Left renal cortex interstitium (tissue), 4 donors: ENCODE measurements at places on chromosomes 7 and 10.

GRCh38 chr10:133442191-133442966, 11.4 kb upstream of the SCART1 start:
- no peak for DNase-seq

DNA sequence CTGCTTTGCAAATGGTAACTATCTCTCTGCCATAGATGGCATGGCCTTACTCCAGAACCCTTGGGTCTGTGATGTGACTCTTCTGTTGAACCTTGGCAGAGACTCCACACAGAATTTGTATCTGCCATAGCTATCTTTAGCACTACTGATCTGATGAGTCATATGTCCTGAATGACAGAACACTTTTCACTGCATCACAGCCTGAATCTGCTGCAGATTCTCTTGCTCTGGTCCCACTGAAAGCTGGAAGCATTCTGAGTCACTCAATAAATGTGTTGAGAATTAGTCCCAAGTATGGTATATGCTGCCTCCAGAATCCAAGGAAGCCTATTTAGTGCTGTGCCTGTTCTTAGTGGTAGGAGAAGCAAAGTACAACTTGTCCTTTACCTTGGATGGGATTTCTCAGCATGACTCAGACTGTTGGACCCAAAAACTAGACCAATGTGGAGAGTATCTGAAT, 39.5 kb upstream of the ANKRD1 start:
- no peak for DNase-seq

GRCh38 chr7:51789489-51789888, 472.9 kb upstream of the COBL start:
- DNase-seq, result no peak

GRCh38 chr10:131846240-131847101, 54.3 kb upstream of the PPP2R2D start:
- DNase-seq, result no peak

DNA sequence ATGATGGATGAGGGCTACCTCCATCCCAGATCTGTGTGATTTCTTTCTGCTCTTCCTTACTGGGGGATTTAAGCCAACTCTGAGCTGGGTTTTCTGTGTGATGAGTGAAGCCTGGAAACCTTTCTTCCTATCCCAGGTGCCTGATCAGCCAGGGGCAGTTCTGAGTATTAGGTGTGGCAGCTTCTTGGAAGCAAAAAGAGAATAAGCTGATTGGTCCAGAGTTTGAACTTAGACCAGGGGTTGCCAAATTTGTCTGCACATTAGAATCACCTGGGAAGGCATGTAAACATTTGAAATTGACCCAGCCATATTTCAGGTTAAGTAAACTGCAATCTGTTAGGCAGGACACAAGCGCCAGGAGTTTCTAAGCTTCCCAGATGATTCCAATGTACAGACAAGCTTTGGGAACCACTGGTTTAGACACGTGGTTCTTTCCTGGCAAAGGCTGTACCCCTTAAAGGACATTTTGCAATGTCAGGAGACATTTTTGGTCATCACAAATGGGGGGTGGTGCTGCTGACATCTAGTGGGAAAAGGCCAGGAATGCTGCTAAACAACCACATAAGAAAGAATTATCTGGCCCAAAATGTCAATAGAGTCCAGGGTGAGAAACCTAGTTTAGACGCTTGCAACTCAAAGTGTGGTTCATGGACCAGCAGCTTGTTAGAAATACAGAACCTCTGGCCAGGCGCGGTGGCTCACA, 160.5 kb upstream of the GHITM start:
- no peak for DNase-seq

- DNase-seq, result no peak
Observed at GRCh38 chr10:75165684-75166622, 44.6 kb upstream of the VDAC2 start.

GRCh38 chr10:119550827-119551226, 8.3 kb upstream of the RGS10 start:
- no peak for DNase-seq

DNA sequence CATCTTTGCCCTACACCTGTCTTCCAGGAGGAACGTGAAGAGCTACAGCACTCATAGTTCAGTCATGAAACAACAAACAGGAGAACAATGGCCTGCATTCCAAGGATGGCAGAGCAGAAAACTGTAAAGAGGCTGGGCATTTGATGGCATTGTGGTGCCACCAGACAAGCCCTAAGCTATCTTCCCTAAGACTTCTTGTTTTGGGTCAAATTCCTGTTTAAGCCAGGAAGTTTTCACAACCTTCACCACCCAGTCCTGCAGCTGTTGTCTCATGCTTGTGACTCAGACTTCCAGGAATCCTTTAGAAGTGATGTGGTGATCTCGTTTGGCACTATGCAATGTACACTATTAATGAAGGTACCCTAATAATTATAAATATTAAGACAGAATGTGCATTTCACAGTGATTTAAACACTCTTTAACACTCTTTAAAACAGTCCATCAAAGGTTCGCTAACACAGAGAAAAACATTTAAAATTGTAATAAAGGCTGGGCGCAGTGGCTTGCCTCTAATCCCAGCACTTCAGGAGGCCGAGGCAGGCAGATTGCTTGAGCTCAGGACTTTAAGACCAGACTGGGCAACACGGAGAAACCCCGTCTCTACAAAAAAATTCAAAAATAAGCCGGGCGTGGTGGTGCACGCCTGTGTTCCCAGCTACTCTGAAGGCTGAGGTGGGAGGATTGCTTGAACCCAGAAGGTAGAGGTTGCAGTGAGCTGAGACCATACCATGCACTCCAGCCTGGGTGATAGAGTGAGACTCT, 2.7 kb upstream of the HERPUD2 start:
- no peak for DNase-seq

- DNase-seq, result no peak
Observed at GRCh38 chr10:1280466-1281404, 224.6 kb downstream of the WDR37 start.

DNA sequence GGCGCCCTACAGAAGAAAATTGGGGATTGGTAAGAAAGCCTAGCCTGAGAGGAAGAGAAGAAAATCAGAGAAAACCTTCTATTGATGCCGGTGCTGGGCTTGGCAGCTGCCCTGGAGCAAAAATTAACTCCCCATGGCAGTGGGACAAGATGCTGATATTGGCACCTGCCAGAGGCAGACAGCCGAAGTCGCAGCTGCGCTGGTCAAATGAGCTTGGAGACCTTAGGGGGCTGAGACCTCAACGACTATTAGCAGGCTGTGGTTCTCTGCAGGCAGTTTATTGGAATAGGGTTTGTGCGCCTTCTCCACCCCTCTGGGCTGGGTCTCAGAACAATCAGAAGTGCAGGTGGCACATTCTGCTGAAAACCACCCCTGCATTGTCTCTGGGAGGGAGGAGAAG, 213.7 kb downstream of the GFRA1 start:
- DNase-seq, result no peak

DNA sequence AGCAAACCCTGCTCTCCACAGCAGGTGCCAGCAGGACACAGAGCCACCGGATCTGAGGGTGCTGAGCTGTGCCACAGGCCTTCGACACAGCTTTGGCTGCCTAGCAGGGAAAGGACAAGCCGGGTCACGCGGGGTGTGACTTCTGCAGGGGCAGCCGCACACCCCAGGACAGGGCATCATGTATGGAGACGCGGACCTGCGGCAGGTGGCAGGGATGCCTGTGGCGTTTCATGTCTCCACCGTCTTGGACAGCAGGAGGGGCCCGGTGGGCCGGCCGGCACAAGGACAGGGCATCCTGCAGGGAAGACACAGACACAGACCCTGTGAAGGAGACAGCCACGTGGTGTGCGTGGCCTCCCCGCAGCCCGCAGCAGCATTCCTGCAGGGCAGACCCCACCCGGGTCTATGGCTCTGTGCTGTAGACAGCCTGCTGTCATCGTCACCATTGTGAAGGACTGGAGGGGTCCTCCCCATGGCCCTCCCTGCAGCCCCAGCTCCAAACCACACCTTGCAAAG, 109.2 kb downstream of the PDGFA start:
- DNase-seq, result no peak

- DNase-seq, result no peak
Observed at GRCh38 chr10:72425133-72425532, 70.4 kb upstream of the DNAJB12 start.

DNA sequence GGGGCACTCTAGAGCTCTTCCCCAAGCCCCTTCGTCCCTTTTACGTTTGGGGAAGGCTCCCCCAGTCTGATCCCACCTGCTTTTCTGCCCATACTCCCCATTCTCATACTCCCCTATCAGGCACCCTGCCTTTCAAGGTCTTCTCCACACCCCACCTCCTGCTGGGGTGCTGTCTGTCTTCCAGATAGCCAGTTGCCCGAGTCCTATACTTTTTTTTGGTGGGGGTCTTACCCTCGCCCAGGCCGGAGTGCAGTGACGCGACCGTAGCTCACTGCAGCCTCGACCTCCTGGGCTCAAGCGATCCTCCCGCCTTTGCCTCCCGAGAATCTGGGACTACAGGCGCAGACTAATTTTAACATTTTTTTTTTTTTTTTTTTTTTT, 775 bp upstream of the ABHD11 start:
- DNase-seq, result no peak

GRCh38 chr7:118793582-118793981, 569.1 kb downstream of the ANKRD7 start:
- DNase-seq, result no peak

- no peak for DNase-seq
Observed at GRCh38 chr10:2990764-2991163, 76.6 kb upstream of the PFKP start.

GRCh38 chr7:90833443-90833842, 237.3 kb downstream of the CDK14 start:
- no peak for DNase-seq

GRCh38 chr7:30896036-30896435, 15.6 kb upstream of the AQP1 start:
- DNase-seq, result no peak

DNA sequence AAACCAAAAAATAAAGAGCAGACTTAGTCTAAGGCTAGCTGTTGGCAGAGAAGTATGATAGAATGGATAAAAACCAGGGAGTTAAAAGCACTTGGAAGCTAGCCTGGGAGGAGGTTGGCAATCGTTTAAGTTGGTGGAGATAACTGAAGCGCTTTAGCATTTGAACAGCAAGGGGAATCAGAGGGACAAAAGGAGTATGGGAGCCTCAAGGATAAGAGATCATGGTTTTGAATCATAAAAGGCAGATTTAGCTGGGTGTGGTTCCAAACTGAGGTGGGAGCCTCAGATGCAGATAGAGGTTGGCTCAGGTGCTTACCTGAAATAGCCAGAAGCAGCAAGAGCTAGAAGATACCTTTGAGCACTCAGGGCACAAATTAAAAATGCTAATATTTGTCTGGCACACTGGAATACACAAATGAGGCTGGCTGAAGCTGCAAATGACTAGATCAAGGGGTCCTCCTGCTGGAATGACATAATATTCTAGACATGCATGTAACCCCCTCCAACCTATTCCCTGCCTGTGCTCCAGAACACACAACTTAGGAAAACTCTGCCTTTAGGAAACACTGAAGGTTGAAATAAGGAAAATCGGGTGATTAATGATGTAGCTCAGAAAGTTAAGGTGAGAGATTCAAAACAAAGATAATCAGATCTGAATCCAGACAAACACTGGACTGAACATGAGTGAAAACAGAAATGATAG, 372.3 kb upstream of the LRRN3 start:
- DNase-seq, result no peak

GRCh38 chr10:68628576-68629127, 68.5 kb downstream of the TET1 start:
- DNase-seq, result no peak

DNA sequence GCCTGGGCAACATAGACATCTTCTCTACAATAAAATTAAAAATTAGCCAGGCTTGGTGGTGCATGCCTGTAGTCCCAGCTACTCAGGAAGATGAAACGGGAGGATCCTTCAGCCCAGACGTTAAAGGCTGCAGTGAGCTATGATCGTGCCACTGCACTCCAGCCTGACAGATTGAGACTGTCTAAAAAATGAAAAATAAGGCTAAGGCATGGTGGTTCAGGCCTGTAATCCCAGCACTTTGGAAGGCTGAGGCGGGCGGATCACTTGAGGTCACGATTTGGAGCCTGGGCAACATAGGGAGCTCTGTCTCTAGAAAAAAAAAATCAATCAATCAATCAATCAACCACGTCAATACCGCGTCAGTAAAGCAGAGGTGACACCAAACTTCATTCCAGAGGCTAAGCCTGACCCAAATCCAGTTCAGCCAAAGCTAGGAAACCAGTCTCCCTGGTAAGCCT, 31.1 kb downstream of the MRPS24 start:
- DNase-seq, result no peak

DNA sequence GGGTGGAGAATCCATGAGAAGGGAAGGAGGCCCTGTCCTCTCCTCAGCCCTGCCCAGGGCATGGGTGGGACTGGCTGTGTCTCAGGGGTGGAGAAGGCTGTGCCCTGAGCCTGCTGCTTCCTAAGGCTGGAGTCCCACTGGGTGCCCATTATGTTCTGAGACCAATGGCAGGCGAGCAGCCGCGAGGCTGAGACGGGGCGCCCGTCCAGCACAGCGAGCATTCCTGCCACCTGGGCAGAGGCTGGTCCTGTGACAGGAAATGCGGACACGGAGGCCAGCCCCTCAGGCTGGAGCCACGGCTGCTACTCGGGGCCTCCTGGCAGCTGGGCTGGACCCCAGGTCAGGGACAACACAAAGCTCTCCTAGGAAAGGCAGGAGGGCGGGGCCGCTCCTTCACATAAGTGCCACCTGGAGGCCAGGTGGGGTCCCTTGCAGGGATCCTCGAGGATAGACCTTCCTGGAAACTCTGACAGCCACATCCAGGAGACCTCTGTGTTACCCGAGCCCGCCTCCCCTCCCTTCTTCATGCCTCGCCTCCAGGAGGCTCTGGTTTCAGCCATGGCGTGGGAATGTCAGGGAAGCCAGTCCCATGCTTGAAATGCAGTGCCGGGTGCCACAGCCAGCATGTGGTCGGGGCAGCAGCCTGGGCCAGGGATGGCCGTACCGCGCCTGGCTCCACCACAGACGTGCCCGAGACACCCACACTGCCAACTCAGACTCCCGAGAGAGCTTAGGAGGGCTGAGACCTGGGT, 173.9 kb downstream of the USP6NL start:
- peak; percentile 28 for DNase-seq

GRCh38 chr7:15396210-15397158, 165.3 kb downstream of the AGMO start:
- DNase-seq, result no peak

DNA sequence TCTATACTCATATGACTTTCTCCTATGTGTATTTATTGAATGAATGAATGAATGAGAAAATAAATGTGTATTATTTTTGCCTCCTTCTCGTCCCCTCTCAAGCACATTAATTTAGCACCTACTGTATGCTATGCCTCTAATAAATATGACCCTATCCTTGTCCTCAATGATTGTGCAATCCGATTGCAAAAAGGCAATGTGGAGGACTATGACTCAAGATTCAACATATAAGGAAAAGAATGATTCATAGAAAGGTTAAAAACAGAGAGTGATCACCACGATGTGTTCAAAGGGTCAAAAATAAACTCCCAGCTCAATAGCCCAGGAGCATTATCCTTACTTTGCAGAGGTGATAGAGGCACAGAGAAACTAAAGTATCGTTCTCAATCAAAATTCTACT, 322.8 kb upstream of the SORCS1 start:
- no peak for DNase-seq
